Calu3 (cell line): ENCODE measurements at places on chromosomes 6 and 20.

- DNase-seq, result no peak
These were observed 130.8 kb downstream of the TAF4 start for GRCh38 chr20:61934716-61935530.

GRCh38 chr6:170313716-170314295, 7.2 kb downstream of the FAM120B start:
- no peak for DNase-seq

- DNase-seq, result no peak
These were observed 34.8 kb downstream of the CDKAL1 start for GRCh38 chr6:20569000-20569610.

DNA sequence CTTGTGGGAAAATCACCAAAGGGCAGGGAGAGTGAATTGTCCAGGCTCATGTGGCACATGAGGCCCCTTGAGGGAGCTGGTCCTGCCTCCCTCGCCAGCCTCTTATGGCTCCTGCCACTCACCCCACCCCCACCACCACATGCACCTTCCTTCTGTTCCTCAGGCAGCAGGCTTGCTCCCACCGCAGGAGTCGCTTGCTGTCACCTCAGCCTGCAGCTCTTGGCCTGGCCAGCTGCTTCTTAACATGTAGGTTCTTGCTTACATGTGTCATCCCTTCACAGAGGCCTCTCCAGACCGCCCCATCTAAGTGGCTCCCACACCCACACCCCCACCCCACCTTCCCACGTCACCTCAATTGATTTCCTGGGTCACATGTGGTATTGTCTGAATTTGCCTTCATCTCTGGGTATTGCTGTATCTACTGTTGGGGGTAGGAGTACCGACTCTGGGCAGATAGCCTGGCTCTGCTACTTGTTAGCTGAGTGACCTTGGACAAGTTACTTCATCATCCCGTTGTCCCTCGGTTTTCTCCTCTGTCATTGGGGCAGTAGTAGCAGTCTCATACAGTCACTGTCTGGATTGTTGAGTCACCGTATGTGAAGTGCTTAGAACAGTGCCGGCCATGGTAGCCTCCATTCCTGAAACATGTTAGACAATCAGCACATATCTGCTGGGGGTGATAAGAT, 41.7 kb downstream of the SLC9A8 start:
- no peak for DNase-seq

DNA sequence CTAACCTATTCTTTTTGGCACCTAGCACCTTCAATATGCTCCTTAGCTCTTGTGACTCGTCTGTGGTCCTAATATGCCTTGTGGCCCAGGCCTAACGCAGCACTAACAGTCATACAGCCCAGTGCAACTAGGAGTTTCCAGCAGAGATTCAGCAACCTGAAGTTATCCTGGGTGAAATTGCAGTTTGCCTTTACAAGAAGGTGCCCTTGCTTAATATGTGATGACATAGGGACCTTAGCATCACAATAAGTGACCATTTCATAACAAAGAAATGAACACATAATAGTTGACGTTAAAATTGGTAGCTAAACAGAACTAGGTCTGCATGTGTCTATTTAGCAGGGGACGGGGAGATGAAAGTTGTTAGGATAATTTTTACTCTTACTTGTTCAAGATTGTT, 10.1 kb downstream of the FIG4 start:
- no peak for DNase-seq

DNA sequence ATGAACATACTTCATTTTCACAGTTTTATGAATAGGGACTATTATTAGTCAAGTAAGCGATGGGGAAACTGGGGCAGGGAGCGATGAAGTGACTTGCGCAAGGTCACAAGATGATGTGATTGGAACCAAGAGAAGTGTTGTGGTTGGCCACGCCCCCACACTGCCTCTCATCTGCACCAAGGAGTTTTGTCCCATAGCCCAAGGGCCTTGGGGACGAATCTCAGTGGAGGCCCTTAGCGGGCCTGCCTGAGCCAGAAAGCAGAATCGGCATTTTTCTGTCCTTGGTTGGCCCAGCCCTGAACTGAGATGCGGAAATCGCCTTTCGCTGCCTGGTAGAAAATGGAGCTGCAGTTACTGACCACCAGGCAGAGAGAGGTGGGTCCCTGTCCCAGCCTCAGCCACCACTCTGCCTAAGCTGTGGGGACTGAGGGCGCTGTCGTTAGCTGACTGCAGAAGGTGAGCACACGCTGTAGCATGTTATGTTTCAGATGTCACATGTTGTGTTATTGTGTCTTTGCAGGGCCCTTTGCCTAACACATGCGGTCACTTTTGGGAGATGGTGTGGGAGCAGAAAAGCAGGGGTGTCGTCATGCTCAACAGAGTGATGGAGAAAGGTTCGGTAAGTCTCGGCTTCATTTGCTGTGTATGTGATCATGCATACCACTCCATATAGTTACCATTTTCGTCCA, 57.8 kb downstream of the PTPN1 start:
- no peak for DNase-seq

DNA sequence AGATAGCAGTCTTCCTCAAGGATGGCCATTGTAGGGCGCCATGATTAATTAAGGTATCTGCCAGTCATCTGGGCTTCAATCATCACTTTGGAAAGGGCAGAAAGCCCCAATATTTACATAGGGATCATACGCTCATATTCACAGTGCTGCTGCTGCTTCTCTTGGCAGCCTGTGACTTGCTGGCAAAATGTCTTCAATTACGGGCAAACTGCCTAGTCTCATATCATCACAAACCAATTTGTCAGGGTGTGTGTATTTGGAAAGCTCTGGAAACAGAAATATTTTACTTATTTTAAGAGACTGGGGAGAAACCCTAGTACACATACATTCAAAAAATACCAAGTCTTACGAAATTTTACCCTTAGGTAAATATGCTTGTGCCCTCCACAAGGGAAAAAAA, 77.6 kb downstream of the SAMD5 start:
- no peak for DNase-seq

GRCh38 chr20:58995461-58996225, 11.4 kb downstream of the CTSZ start:
- peak; percentile 24 for DNase-seq
